ENCODE measurements at places on chromosomes 12 and 14.

GRCh38 chr14:72663956-72664650 lies 229.8 kb downstream of the DPF3 start:
- DNase-seq = no peak

DNA sequence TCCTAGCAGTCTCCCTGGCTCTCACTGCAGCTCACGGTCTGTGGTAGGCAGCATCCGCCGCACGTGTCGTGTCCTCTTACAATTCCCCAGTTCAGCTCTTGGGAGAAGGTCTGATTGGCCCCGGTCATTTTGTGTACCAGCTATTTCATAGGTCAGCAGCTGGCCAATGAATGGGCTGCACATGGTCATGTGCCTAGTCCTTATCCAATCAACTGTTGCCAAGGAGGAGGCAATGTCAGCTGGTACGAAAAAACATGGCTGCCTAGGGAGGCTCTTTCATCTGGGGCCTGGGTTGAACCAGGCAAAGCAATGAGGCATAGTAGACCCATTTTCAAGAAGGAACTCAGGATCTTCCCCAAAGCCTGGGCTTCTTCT lies 46.1 kb downstream of the RNFT2 start:
- no peak for DNase-seq

DNA sequence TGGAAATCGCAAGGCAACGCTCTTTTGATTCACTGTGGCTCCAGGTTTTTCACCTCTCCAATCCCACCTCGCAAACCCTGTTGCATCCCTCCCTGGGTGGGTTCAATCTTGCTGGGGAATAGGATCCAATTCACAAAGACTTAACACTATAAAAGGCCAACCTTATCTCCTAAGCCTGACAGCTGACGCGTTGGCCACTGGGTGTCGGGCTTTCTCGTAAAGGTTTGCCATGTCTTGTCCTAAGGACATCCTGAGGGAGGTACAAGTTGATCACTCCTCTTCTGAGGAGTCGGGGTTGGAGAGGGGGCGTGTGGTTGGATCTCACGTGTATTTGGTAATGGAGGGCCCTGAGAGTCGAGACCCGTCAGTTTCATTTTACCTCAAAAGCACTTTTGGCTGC lies 112.6 kb upstream of the FZD10 start:
- DNase-seq = no peak

DNA sequence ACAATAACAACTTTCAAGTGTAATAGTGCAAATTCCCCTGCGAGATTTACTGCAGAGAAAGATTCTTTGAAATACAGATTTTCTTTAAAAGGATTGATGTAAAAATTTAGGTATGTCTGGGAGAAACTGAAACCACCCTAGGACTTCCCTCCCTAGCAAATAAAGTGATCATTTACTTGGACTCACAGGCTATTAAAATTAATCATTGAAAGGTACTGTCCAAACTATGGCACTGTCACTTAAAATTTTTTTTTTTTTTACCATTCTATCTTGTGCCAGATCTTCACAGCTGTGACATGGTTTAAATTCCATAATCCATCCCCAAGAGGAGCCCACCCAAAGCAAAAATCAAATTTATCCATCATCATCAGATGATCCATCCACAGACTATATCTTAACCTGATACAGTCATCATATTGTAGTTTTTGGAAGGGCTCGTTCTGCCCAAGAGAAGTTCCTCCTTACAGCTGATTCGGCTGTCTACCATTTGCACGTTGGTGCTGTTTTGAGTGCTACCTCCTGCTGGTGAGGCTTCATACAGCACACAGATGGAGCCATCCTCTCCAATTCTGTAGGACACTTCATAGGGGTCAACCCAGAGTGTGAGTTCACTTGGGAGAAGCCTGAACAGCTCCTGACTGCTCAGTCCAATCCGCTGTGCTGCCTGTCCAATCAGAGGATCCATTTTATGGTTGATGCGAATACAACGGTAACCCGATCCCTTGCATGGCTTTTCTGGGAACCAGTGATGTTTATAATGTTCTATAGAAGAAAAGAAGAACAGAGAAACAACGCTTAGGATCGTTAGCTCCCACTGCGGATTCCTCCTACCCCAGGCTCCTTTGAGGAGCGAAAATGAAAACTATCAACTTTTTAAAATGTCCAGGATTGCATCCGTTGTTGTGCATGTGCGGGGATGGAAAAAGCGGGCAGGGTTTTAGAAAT lies 1.7 kb downstream of the BTG1 start:
- DNase-seq = peak; percentile 78

GRCh38 chr12:65818454-65819382 lies 5.6 kb upstream of the HMGA2 start:
- DNase-seq = no peak

GRCh38 chr14:65957631-65958205 lies 528.5 kb upstream of the CCDC196 start:
- DNase-seq = no peak

DNA sequence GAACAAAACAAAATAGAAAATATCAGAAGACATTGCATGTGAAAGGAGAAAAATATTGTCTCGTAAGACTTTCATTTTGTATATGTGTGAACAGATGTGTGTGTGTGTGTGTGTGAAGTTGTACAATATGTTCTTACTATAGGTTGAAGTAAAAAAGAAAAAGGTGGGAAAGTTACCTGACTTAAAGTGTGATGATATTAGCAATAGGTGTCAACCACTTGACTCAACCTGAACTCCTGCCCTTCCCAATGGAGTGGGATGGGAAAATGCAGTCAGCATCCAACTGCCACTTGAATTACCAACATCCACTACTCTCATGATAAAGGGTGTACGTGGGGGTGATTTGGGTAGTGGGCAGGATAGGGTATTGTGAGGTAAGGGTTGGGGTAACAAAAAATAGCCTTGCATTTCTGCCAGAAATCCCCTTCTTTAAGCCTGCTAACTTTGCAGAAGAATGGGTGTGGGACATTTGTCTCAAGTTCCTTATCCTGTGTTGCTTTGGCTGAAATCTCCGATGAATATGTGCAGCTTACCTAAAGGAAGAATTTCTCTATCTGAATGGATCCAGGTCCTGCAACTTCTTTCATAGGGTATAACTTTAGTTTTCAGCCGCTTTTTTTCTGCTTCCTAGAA lies 181.6 kb downstream of the CHST11 start:
- DNase-seq = no peak

DNA sequence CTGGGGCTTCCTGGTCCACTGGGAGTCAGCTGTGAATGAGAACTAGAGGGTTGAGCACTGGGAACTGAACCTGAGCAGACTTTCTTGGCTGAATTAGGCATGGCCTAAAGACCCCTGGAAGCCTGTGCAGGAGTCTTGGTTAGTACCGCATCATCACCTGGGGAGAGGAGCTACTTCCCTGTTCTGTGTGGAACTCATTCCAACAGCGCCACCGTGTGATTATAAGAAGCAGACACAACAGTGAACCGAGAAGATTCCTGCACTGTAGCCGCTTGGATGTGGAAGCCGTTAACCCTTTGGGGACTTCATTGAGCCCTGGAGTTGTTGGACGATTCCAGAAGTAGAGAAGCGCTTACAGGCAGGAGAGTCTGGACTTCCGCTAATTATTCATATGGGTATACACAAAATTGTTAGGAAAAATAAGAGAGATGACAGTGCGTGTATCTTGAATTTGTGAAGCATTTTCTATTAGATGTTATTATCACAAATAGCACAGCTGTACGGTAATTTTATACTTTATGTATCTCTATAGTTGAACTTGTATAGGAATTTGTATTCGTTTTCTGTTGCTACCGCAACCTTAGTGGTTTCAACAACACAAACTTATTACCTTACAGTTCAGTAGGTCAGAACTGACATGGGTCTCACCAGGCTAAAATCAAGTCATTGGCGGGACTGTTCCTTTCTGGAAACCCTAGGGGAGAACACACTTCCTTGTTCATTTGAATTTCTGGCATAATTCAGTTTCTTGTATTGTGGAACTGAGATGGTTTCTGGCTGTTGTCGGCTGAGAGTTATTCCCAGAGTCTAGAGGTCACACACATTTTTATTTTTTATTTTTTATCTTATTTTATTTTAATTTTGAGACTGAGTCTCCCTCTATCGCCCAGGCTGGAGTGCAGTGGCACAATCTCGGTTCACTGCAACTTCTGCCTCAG lies 100.7 kb downstream of the C2CD5 start:
- DNase-seq = peak; percentile 58

GRCh38 chr12:80058586-80058985 lies 40.8 kb upstream of the OTOGL start:
- DNase-seq = no peak

- DNase-seq = peak; percentile 40
These were observed 26.2 kb downstream of the PLXNC1 start for GRCh38 chr12:94174576-94174975.

- DNase-seq = no peak
These were observed 39.3 kb upstream of the ACSM4 start for GRCh38 chr12:7264538-7264937.

DNA sequence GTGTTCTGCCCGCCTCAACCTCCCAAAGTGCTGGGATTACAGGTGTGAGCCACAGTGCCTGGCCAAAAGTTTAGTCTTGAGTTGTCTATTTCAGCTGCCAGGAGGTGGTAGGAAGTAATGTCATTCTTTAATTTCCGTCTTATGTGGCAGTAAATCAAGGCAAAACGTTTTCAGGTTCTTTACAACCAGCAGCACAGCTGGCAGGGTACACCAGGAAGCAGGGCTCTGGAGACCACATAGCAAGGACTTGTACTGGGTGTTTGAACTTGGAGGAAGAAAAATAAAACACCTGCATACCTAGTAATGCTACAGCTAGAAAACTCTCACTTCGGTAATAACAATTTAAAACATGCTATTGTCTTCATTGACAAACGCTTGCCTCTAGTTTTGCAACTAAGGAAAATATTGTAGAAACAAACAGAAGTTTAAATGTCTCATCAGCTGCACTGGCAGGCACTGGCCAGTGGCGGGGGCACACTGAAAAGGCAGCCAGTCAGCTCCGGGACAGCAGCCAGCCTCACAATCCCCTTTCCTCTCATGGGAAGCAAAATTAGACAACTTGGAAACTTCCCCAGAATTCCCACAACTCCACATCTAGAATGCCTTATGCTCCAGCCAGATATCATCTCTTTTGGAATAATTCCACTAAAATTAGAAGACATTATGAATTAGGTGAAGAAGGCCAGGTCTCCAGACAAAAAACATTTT lies 72.2 kb downstream of the CLIP1 start:
- no peak for DNase-seq

- DNase-seq = no peak
These were observed 763.9 kb upstream of the MGAT4C start for GRCh38 chr12:87020071-87020470.

GRCh38 chr14:79281244-79282152 lies 929.8 kb downstream of the DIO2 start:
- no peak for DNase-seq

DNA sequence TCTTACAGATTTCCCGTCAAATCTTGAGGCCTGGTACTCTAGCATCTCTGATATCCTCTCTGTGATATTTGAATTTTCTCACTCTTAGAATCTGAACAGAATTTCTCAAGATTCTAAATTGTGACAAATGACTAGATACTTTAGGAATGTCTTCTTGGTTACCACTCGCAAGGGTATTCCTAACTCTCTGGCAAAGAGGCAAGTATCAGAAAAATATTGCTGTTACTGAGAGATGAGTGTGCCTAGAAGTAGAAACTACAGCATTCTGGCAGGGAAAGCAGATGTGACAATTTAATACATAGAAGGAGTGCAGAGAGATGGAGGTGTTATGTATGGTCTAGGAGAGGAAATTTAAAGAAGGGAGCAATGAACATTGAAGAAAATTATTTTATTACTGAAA lies 467.8 kb downstream of the LRIG3 start:
- no peak for DNase-seq

DNA sequence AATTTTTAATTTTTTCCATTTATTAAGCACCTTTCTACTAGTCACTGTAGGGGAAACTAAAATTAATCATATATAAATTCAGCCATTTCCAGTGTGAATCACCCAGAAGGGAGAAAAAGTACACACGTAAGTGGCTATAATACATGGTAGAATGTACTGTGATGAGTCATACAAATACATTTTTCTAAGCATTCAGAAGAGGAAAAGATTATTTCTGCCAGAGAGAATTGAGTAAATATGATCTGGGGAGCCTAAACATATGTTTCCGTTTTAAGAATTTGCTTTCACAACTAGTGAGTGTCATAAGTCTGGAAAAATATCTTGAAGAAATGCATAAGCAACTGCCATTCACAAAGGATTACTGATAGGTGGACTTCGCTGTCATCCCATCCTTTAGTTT lies 102.8 kb downstream of the TGFB3 start:
- DNase-seq = no peak

DNA sequence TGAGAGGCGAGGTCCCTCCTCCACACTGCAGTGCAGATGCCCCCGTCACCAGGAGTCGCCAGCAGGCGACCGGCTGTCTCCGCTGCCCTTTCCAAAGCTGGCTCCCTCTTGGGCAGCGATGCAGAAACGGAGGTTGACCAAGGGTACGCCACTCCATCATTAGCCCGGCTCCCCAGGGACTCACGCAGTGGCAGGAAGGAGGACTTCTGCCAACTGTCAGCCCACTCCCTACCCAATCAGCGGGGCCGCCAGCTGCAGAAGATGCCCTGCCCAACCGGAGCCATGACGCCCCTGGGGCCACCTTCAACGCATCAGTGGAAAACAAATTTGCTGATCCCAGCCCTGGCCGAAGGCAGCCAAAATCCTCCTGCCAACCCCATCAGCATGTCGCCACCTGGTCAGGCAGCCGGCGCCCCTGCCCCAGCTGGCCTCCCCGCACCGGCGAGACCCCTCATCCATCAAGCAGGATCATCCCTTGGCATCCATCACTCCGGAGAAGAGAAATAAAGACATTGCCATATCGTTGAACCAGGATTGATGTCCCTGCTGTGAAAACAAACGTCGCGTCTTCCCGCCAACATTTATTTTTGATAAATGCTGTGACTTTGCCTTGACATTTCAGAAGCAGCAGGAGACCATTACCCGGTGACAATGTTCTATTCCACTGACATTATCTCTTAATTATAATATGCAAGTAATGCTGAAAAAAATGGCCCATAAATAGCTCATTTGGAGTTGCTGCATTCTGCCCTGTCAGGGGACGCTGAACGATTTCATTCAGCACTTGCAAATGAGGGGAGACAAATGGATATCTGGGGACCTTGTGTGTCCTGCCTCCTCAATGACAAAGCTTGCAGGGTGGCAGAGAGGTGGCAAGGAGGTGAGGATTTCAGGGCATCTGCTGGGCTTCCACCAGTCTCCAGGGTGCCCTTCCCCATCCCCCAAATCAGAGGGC lies 105.1 kb downstream of the SCARB1 start:
- no peak for DNase-seq

DNA sequence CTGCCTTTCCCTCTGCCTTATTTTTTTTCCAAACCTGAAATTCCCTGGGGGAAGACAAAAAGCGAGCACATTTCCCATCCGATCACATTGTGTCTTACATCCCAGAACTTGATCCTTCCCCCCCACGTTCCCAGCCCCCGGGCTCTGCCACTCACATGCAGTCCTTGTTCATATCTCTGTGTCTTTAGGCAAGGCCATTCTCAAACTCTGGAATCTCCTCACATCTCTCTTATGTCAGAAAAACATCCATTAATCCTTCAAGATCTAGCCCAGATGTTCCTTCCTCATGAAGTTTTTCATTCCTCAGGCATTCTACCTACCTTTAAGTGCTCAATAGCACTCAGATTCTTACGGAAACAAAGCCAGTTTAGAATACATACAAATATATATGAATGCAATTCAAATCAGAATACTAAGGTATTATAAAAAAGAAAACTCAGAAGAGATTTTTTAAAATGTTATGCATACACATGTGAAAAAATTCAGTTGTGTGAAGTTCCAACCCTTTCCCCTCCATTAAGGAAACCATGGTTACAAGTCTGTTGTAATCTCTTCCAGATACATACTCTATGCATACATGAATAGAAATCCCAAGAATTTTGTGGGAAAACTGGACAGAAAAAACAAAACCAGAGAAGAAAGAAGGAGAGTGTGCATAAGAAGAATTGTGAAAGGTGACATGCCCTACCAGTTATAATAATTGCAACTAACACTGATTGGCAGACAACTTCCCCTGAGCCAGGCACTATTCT lies 120.3 kb downstream of the SLC38A1 start:
- no peak for DNase-seq
